CD8-positive, alpha-beta memory T cell (primary cell): ENCODE measurements at places on chromosomes 12 and 14. TPM values are rescaled to one million over a fixed set of nuclear protein-coding genes. Genes with fewer than 3 reads are reported as not detected.

OLR1 gene
- polyA plus RNA-seq, result not detected

CCDC177 gene
- polyA plus RNA-seq, result not detected

KCNH5 gene
- polyA plus RNA-seq, result not detected

TMEM263 gene
- 24.9 TPM for polyA plus RNA-seq

SIX1 gene
- not detected for polyA plus RNA-seq

PTPRQ gene
- not detected for polyA plus RNA-seq
